Naive thymus-derived CD8-positive, alpha-beta T cell (primary cell): ENCODE measurements at places on chromosomes 2 and 18. TPM values are rescaled to one million over a fixed set of nuclear protein-coding genes. Genes with fewer than 3 reads are reported as not detected.

GRCh38 chr2:52238782-52239181 lies 1206.8 kb upstream of the NRXN1 start:
- no peak overlapping the region for H3K27ac ChIP-seq
- H3K27me3 ChIP-seq, result no peaks in the 10 kb centered on the region
- no peaks in the 10 kb centered on the region for H3K4me1 ChIP-seq

DNA sequence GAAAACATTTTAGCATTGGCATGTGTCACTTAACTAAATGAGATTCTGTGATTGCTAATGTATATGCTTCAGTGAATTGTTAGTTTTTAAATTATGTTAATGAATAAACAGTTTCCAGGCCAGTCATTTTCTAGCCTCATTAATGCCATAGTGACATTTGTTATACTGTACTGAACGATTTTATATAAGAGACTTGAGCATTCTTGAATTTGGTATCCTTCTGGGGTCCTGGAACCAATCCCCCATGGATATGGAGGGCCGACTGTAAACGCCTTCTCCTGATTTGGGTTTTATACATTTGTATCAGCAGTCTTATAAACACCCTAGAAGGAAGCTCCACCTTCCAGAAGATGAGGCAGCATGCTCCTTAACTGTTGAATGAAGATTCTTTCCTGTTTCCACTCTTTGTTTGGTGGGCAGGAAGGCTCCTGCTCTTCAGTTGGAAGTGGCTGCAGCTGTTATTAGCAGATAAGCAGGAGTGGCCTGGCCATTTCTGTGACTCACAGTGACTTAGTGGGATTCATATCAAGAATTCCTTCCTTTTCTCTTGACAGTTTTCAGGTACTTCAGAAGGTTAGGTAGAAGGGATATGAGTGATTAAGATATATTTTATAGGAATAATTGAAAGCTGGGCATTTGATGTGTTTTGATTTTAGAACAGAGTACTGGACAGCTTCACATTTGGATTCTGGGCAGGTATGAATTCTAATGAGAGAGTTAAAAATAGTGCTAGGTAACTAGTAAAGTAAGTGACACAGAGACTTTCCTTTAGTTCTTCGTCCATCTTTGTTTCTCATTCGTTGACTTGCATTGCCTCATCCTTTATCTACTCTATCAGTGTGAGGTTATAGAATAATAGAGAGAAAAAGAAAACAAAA lies 124.9 kb downstream of the PLCL1 start:
- H3K27ac ChIP-seq, result no peak overlapping the region
- no peak overlapping the region for H3K4me3 ChIP-seq
- H3K27me3 ChIP-seq, result no peaks in the 10 kb centered on the region

GRCh38 chr18:13376298-13376840 lies 157.8 kb downstream of the LDLRAD4 start:
- H3K4me3 ChIP-seq, result peak overlapping the region; percentile 22
- H3K4me1 ChIP-seq, result peaks cover 79% of the 10 kb centered on the region
- no peaks in the 10 kb centered on the region for H3K27me3 ChIP-seq
- no peak for DNase-seq
- peak overlapping the region; percentile 95 for H3K27ac ChIP-seq

DNA sequence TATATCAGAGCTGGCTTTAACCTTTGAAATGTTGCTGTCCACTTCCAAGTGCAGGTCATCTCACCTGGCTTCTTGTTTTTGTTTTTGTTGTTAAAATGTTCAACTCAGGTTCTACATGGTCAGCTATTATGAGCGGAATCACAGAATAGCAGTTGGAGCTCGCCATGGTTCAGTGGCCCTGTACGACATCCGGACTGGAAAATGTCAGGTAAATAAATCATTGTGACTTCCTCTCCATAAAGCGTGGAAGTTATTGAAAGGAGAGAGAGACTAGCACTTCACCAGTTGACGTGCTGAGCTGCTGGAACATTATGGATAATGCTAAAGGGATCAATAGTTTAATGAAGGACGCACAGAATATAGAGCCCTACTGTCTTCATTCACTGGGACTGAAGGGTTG lies 184.6 kb upstream of the BOD1L2 start:
- no peak for DNase-seq
- H3K4me1 ChIP-seq, result no peaks in the 10 kb centered on the region
- no peaks in the 10 kb centered on the region for H3K27me3 ChIP-seq
- peaks cover 15% of the 10 kb centered on the region for H3K36me3 ChIP-seq

- H3K4me3 ChIP-seq, result no peak overlapping the region
- peaks cover 85% of the 10 kb centered on the region for H3K4me1 ChIP-seq
- no peaks in the 10 kb centered on the region for H3K27me3 ChIP-seq
- peaks cover 2% of the 10 kb centered on the region for H3K36me3 ChIP-seq
- peak; percentile 78 for DNase-seq
These were observed 205 bp downstream of the TET3 start for GRCh38 chr2:73984922-73985307.

GRCh38 chr18:50360611-50361010 lies 14.2 kb upstream of the SKA1 start:
- no peak for DNase-seq
- H3K27ac ChIP-seq, result no peak overlapping the region
- no peak overlapping the region for H3K4me3 ChIP-seq
- H3K27me3 ChIP-seq, result peaks cover 6% of the 10 kb centered on the region

DNA sequence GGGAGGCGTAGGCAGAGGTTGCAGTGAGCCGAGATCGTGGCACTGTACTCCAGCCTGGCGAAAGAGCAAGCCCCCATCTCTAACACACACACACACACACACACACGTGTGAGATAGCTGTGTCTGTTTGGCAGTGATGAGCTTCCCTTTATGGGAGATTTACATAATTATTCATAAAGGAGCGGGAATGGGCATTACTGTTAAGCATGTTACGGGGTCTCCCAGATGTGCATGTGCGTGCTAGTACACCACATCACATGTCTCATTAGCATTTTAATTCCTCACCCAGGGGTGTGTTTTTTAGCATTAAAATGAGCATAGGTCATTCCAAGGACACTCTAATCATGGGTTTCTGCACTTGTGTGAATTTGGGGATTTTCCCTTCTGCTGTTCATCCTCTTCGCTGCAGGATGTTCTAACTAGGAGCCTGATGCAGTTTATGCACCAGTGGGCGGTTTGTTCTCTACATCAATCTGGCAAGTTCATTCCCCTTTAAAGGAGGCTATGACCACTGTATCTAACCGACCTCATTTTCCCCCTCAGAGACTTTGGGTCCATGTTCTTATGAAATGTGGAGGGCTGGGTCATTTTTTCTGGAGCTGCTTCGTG lies 1.0 kb upstream of the FAM178B start:
- H3K4me3 ChIP-seq, result no peak overlapping the region
- H3K27ac ChIP-seq, result no peak overlapping the region
- DNase-seq, result no peak
- H3K4me1 ChIP-seq, result no peaks in the 10 kb centered on the region

GRCh38 chr2:55111570-55112228 lies 61.4 kb upstream of the RTN4 start:
- H3K4me1 ChIP-seq, result peaks cover 4% of the 10 kb centered on the region
- no peak for DNase-seq
- no peak overlapping the region for H3K4me3 ChIP-seq
- peaks cover 3% of the 10 kb centered on the region for H3K27me3 ChIP-seq
- no peak overlapping the region for H3K27ac ChIP-seq

DNA sequence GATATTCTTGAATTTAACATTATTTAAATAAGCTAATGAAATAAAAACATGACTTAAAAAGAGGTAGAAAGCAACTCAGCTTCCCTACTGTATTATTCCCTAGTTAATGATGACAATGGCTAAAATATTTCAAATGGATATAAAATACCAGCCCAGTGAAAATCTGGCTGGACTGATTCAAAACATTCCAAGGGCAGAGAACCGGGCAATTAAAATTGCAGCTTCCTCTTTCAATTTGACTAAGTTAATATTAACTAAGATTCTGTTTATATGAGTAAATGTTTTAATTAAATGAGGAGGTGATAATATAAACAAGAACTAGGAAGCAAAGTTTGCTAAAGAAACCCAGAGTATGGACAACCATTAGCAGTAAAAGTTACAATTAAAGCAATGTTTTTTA lies 65.6 kb downstream of the RAPH1 start:
- no peaks in the 10 kb centered on the region for H3K4me1 ChIP-seq
- no peak for DNase-seq
- no peak overlapping the region for H3K4me3 ChIP-seq
- H3K27me3 ChIP-seq, result no peaks in the 10 kb centered on the region
- no peak overlapping the region for H3K27ac ChIP-seq

DNA sequence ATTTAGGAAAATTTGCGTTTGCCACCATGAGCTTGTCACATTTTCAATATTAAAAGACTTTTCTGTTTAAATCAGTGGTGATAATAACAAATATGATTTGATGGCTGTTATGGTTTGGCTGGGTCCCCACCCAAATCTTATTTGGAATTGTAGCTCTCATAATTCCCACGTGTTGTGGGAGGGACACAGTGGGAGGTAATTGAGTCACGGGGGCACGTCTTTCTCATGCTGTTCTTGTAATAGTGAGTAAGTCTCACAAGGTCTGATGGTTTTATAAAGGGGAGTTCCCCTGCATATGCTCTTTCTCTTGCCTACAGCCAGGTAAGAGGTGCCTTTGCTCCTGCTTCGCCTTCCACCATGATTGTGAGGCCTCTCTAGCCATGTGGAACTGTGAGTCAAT lies 83.4 kb upstream of the RGPD4 start:
- no peak for DNase-seq
- H3K4me3 ChIP-seq, result no peak overlapping the region

DNA sequence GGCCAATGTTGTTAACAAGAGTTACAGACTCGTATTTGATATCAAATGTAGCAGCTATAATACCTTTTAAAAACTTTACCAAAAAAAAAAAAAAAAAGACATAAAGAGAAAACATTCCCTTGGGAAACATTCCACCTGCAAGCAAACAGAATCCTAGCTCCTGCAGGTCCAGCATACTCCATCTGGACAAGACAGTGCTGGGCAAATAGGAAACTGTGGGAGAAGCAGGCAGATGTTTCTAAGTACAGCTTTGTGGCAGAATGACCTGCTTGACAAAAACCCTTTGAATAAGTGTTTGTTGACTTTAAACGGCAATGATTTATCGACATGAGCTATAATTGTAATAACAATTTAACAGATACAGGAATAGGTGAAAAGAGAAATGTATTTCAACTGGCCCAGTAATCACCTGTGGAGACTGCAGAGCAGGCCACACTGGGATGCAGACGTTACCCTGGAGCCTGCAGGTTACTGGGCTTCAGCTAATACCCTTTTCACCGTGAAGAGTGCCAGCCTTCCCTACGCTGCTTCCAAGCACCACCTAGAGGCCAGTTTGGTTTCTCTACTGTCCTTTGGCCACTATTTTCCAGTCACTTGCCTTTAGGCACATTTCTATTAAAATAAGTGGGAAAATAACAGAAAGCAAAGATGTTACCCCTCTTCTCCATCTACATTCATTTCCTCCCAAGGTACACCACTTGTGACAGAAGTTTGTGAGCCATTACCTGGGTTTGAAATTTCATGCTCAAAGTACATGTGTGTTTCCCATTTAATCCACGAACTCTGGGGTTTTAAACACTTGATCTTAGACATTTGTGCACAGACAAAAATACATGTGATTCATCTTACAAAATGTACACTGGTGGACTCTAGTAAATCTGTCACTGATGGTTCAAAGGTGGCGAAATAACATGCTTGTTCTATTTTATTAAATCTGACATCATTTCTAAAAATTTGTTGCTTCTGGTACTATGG lies 96.9 kb upstream of the ZNF397 start:
- peaks cover 11% of the 10 kb centered on the region for H3K36me3 ChIP-seq
- H3K4me3 ChIP-seq, result no peak overlapping the region
- peak overlapping the region; percentile 73 for H3K27ac ChIP-seq

DNA sequence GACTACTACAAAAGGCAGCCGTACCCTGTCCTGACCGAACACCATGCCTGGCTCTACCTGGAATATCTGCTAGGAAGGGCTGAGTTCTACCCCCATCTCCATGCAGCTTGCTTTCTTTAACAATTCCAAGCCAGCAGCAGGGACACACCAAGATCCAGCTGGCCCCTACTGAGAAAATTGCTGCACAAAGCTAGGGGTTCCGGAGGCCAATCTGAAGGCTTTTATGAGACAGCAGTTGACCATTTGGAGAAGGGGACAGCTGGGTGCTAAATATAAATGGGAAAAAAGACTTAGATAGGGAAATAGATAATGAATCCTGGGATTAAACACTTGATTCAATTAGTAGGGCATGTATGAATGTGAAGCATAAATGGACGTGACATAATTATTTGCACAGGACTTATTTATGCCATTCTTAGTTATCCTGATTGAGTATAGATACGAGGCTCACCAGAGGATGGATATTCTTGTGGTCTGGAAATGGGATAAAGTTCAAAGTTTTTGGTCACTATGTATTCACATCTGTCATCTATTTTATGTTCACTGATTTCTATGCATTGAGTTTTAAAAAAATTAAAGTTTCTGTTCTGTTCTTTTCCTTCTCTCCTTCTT lies 204.0 kb downstream of the ZNF521 start:
- no peak for DNase-seq
- H3K36me3 ChIP-seq, result no peaks in the 10 kb centered on the region
- H3K27me3 ChIP-seq, result peaks cover 2% of the 10 kb centered on the region
- H3K27ac ChIP-seq, result no peak overlapping the region
- no peaks in the 10 kb centered on the region for H3K4me1 ChIP-seq
- no peak overlapping the region for H3K4me3 ChIP-seq

DNA sequence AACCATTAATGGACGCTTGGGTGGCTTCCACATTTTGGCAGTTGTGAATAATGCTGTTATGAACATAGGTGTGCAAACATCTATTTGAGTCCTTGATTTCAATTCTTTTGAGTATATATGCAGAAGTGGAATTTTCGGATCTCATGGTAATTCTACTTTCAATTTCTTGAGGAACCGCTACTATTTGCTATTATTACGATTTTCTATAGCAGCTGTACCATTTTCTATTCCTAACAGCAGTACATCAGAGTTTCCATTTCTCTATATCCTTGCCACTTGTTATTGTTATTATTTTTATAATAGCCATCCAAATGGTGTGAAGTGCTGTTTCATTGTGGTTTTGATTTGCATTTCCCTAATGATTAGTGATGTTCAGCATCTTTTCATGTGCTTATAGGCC lies 69.5 kb downstream of the KIF5C start:
- DNase-seq, result no peak
- no peaks in the 10 kb centered on the region for H3K36me3 ChIP-seq
- no peak overlapping the region for H3K4me3 ChIP-seq
- no peak overlapping the region for H3K27ac ChIP-seq
- H3K27me3 ChIP-seq, result no peaks in the 10 kb centered on the region

LRRTM4 gene
- total RNA-seq, result not detected

SOX11 gene
- not detected for total RNA-seq

LAMA3 gene
- total RNA-seq, result not detected
